Activated T-helper 2 cell treated with anti-CD3 and anti-CD28 coated beads, Interferon-gamma antibody, Interleukin-2, Interleukin-4, amounts not matched to agents 10 μg/mL and 5 μg/mL and 100 μg/mL, durations not matched to agents 14 hours and 24 hours and 36 hours (primary cell): ENCODE measurements at places on chromosomes 12 and 14.

DNA sequence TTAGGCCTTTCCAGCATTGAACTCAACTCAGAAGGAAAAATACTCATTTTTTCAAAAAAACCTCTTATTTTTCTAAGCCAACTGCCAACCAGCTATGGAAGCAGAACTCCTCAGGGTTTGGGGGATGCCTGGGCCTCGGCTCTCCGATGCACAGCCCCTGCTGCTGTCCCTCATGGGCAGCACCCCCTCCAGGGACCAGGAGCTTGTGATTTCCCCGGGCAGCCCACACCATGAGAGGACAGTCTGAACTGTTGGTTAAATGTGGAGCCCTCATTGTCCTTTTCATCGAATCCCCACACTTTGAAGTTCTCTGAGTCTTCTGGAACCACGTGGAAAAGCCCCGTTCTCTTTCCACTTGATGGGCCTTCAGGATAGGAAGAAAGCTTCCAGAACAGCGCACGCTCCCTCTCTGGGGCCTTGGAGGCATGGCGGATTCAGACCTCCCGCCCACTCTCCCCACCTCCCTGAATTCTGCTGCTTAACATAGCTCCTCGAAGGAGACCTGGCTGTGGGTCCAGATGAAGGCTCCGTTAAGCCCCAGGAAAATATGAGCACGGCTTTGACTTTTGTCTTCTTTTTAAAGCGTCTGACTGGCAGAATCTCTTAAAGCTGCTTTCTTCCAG, 156.6 kb downstream of the CALM1 start:
- no peak for DNase-seq

DNA sequence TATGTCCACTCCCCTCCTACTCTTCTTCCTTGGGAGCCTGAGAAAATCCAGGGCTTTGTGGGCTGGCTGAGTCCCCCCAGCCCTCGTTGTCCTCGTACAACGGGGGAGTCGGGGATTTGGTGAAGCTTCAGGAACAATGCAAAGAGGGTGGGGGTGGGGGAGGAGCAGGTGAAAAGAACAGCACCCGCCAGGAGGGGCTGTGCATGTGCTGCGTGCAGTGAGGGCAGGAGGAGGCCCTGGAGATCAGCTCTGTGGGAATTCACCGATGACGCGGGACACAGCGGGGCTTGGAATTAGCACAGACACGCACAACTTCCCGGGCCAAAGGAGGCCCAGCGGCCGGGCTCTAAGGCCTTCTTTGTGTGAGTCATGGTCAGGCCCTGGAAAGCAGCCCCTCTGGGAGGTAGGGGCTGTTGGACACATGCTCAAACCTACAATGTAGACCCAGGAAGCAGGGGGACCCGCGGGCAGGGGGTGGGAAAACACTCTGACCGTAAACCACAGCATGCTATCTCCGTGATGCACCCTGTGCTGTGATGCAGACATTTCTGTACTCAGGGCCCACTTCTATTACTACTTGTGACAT, 32.8 kb downstream of the RBM19 start:
- no peak for DNase-seq

DNA sequence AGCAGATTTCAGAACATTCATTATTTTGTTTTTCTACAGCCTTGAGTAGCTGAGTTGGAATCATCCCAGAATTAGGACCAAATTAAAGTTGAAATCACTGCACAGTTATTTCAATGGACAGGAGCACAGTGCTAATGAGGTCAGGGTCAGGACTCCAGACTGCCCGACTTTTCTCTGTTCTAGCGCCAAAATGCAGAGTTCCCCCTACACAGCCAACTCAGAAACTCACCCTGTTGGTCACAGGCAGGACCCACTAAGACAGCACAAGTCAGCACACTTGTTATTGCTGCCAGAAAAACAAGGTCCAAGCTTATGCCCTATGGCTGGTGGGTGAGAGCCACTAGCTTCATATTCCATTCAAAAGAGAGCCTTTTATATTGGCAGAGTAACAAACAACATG, 198.1 kb upstream of the KRR1 start:
- no peak for DNase-seq

DNA sequence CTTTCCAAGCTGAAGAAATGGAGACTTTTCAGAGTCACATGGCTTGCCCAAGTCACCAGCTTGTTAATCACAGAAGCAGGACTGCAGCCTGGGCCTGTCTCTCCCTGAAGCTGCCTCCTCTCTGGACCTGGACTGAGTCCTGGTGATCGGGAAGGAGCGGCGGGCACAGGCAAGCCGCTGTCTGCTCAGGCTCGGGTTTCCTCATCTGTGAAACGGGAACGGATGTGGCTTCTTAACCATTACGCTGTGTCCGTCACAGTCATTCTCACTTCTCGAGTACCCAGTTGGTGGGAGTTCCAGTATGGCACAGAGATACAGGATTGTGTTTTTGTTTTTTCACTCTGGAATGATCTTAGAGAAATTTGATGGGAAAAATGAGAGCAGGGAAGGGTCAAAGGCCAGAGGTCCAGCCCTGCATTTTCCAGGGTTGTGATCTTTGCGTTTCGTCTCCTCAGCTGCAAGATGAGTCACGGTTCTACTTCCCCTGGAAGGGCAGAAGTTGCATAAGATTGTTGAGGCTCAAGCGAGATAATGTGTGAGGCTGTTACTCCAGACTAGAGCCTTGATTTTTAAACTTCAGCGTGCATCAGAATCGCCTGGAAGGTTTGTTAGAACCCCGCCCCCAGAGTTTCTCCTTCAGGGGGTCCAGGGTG, 7.6 kb upstream of the LRTM2 start:
- DNase-seq = no peak

DNA sequence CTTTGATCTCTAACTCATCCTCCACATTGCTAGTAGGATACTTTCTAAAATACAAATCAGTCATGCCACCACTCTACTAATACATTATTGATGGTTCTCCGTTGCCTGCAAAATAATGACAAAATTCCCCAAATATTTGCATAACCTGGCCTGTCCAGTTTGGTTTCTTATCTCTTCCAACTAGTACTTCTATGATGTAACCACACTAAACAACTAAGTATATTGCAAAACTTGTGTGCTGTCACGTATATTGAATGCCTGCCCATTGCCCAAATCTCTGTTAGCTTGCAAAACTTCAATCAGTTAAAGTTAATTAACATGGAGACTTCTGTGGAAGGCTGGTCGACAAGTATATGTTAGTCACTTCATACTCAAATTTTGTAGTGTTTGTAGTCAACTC, 6.5 kb downstream of the OR6C74 start:
- DNase-seq = no peak

GRCh38 chr12:124746649-124747425, 116.8 kb downstream of the SCARB1 start:
- no peak for DNase-seq

DNA sequence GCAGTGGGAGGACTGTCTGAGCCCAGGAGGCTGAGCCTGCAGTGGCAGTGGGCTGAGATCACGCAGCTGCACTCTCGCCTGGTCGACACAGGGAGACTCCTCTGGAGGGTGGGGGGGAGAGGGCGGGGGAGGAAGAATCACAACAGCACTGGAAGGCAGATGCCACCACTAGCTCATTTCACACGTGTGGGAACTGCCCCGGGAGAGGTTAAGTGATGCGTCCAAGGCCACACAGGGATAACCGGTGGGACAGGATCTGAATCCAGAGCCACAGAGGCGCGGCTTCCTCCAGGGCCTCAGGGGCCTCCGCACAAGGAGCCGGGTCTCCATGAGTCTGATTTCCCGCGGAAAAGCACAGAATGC, 20.8 kb downstream of the STX2 start:
- no peak for DNase-seq

- no peak for DNase-seq
Measured at GRCh38 chr12:14576896-14577295, 9.2 kb upstream of the PLBD1 start.

DNA sequence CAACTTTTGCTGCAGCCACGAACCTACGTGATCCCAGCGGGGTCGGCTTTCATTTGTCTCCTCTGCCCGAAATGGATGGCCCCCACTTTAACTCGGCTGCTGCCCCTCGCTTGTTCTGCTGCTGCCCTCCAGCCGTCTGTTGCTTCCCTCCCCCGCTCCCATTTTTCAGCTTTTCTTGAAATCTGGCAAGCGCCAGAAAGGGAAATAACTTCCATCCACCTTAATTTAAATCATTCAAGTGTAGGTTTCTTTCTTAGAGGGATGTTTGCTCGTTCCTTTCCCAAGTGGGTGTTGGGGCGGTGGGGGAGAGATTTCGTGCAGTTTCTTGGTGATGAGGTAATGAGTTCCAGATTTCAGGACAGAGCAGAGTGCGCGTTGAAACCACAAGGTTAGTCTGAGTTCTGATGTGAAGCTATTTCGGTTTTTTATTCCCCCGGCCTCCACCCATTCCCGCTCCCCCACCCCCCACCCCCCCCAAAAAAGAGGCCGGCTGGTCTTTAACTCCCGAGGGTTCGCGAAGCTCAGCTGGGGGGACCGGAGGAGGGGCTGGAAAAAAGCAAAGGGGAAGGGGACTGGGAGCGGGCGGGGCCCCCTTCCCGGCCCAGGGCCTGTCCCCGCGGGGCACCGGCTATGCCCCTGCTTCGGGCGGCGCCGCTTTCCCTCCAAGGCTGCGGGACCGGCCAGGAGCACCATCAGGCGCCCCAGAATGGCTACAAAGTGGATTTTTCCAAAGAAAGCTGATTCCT, 2.2 kb upstream of the ZFP36L1 start:
- no peak for DNase-seq

GRCh38 chr14:63892265-63892664, 39.5 kb downstream of the SYNE2 start:
- no peak for DNase-seq

DNA sequence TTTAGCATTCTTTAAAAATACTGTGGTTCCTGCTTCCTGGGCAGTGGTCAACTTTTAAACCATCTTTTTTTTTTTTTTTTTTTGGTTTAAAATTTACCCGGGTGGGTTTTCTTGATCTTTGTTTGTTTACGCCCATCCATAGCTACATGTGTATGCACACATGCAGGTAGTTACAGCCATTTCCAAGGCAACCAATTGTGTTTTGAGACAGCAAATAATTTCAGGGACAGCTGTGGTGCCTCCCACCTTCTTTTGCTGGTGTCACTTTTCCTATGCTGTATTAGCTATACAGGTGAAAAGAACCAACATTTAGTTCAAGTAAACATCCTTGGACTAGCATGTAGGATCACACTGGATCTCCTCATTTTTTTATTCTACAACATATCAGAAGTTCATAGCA, 52.0 kb upstream of the PSMA6 start:
- no peak for DNase-seq

- DNase-seq = no peak
Measured at GRCh38 chr14:100440758-100441203, 117.6 kb downstream of the SLC25A47 start.

DNA sequence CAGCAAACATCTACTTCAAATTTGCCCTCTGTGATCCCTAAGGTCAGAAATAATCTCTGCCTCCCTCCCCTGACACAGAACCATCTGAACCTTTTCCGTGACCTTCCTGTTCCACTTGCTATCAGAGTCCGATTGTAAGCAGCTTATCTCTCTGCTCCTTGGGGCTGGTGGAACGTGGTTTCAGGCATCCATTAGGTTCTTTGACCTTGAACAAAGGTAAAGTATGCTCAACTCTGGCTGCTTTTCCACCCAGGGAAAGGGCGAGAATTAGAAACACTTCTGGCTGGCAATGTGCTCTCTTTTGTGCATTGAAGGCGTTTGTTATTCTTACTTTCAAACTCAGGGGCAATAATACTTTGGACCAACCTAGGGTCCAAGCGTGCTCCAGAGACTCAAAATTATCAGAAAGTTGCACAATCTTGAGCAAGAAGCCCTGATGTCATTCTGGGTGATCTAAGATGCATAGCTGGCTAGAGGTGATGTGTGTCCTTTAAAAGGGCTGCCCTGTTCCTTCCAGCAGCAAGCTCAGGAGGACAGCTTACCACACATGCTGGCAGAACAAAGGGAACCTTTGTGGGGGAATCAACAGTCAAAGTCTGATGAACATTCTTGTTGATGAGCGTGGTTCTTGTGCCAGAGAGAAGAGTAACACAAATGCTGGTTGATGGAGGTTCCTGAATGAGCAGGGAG, 29.8 kb downstream of the ADGRD1 start:
- DNase-seq = no peak

DNA sequence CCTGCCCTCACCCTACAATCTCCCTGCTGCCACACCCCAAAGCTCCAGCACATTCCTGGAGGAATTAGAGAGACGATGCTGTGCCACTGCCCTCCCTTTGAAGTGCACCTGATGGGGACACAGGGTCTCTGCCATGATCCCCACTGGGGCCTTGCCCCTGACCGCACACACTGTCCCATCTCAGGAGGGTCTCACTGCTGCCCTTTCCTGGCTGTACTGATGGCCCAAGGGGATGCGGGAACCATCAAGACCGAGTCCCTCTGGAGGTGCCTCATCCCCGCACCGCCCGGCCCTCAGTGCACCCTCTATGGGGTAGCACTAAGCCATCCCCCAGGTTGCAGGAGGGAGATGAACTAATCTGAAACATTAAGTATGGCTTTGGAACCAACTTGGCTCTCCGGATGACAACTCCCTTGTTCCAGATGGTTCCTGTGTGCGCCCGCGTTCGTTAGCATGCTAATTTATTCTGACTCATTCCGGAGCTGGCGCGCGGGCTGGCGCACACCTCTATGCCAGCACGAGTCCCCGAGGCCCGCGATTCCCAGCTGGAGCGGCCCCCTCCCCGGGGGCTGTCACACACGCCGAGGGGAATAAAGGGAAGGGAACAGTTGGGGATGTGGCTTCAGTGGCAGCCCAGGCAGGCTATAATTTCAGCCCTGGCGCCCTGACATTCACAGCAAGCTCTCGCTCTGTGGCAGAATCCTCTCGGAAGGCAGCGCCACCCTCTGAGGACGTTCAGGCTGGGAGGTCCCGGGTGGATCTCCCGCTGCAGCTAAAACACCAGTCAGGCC, 34.2 kb upstream of the C14orf180 start:
- no peak for DNase-seq

DNA sequence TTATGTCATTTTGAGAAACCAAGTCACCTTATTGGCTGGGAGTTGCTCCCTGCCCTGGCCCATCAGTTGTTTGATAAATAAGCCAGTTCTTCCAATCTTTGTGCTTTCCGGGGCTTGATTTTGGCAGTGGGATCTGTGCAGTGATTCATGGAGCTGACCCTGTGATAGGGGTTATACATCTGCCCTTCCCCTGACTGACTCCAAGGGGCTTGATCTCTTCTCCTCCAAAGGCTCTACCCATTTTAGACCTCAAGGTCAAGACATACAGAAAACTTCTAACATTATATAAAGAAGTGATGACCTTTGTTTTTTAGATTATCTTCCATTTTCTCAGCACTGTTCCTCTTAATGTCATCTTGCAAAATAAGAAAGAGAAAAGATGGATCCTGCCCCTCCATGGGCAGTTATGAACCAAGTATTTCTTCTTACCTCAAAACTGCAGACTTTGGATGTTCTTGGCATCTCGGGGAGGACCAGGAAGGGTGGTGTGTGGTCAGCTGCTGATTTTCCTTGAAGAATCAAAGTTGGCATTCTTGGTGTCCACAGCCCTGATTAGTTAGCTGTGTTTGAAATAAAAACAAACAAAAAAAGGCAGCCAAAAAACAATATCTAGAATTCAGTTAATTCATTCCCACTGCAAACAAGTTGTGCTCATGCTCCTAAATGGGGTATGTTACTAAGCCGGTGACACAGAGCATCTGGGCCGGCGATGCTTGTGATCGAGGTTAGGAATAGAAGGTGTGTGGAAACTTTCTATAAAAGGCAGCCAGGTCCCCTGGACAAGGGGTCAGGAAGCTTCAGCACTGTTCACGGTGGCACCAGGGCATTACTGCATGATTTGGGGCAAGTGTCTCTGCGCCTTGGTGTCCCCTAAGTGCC, 120.2 kb downstream of the SAMD4A start:
- DNase-seq = no peak

- DNase-seq = no peak
Measured at GRCh38 chr14:96979611-96980074, 182.5 kb downstream of the VRK1 start.

GRCh38 chr14:57066887-57067513, 201.7 kb downstream of the EXOC5 start:
- DNase-seq = peak; percentile 12
